ENCODE measurements at places on chromosomes 2 and 18.

DNA sequence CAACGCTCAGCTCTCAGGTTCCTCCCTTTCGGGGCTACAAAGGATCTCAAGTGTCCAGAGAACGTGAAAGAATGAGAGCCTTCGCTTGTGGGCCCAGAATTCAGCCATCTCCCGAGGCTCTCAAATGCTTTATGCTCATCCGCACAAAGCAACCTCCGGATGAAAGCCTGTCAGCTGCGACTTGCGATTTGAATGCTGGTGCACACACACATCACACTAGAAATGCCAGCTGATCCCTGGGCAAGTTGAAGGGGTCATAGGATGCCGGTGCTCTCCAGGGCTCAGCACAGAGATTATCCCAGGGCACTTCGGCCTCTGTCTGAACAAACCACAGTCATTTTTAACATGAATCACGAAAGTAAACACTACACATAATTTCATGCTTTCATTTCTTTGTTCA is 141.8 kb upstream of the MYT1L start:
- no peak for DNase-seq

DNA sequence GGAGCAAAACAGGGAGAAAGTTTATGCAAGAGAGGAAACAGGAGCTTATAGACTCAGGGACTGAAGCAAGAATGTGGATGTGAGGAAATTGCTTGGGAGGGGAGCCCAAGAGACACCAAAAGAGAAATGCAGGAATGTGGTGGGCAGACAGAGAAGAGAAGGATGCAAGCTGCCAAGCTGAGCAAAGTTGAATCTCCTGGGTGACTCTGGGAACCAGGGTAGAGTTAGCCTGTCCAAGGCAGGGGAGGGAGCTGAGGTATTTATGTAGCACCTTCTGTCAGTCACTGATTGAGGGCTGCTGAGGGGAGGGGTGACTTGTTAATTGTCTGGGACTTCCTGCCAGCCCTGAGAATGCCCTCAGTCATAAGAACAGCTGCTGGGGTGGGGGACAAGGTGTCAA is 464.3 kb downstream of the NBAS start:
- DNase-seq, result no peak

DNA sequence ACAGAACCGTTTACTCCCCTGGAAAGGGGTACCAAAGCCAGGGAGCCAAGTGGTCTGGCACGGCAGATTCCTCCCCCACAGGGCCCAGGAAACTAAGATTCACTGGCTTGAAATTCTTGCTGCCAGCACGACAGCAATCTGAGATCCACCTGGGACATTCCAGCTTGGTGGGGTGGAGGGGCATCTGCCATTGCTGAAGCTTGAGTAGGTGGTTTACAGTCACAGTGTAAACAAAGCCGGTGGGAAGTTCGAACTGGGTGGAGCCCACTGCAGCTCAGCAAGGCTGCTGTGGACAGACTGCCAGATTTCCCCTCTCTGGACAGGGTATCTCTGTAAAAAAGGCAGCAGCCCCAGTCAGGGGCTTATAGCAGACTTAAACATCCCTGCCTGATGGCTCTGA is 901.7 kb upstream of the LRRTM1 start:
- DNase-seq, result no peak

DNA sequence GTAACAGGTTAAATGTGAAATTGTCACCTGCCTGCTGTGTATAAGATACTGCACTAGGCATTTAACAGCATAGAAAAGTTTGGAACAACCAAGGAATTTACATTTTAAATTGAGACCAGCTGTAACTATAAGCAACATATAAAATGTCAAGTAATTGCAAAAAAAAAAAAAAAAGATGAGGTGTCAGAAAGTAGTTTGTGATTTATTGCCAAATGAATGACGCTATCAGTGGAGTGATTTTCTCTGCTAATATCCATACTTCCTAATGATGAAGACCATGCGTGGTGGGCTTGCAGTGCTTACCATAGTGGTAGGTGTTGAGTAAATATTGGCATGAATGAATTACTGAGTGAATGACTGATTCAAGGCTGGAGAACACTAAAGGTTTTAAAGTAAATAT is 73.3 kb downstream of the OSBPL6 start:
- DNase-seq, result no peak

DNA sequence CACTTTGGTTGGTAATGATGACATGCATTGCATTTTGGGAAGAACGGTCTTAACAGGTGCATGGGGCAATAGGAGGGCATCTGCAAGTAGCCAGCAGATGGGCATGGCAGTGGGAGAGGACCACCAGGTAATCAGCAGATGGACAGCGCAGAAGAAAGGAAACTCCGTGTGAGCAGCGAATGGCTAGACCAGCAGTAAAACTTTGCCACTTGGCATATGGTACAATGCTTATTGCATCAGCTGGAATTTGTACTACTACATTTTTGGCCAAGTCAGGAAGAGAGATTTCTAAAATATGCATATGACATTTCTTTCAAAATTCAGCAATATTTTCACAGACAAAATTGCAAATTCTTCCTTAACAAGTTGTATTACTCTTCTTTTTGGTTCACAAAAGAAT is 768.5 kb downstream of the LRP1B start:
- no peak for DNase-seq

GRCh38 chr2:53631313-53632125 is 136.1 kb upstream of the CHAC2 start:
- DNase-seq, result no peak

DNA sequence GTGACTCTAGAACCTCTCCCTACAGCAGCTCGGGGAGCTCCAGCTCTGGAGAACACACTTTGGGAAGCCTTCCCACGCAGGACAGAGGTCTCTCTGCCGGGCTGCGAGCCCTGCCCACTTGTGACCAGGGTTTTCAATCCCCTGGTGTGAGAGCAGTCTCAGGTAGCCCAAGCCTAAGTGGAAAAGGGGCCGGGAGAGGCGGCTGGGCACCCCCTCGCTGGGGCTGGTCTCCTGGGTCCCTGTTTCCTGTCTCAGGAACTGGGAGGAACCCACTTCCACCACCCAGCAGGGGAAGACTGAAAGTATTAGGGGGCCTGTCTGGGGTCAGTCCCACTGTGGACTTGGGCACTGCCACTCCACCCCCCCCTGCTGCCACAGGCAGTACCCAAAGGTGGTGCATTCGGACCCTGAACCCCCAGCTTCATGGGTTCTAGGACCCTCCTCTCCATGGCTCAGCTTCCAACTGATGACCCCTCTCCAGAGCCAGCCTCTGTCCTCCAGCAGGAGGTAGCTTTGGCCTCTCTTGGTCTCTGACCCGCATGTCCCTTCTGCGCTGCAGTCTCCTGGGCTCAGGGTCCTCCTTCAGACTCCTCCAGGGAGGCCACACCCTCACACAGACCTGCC is 70.0 kb downstream of the RRM2 start:
- no peak for DNase-seq

DNA sequence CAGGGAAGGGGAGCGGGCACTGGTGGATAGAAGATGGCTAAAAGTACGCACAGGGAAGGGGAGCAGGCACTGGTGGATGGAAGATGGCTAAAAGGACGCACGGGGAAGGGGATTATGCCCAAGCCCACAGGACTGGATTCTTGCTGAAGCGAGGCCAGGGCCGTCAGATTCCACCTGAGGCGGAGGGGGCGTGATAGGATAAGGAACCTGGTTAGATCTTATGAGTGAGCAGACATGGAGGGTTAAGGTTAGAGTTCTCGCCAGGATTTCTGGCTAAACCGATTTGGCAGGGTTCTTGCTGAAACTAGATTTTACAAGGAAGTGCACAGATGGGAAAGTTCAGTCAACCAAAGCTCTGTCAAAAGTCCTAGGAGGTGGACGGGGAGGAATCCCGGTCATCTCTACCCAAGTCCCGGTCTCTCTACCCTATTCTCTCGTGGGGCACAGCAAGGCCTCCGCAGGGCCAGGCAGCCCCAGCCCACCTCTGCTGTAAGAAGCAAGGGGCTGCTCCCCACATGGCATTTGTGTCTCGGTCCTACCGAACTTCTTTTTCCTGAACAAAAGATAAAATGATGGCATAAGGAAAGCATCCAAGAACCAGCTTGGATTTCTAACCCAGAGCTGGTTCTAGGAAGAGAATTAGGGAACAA is 140.8 kb downstream of the PTGR3 start:
- no peak for DNase-seq
